ENCODE measurements at places on chromosomes 7 and 10.

DNA sequence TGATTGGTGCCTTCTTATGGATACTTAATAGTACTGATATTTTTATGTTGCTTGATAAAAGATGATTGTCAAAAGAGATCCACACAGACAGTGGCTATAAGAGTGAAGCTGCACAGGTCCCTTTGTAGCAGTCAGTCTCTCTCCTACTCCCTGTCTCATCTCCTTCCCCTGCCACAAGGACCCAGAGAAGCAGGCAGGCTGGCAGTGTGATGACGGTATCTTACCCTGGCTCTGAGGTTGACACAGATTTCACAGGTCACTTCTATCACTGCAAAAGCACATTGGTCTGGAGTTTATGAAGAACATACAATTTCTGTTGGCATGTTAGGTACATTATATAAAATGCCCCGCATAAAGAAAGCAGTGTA lies 64.4 kb upstream of the AHR start:
- peak; percentile 65 for DNase-seq

DNA sequence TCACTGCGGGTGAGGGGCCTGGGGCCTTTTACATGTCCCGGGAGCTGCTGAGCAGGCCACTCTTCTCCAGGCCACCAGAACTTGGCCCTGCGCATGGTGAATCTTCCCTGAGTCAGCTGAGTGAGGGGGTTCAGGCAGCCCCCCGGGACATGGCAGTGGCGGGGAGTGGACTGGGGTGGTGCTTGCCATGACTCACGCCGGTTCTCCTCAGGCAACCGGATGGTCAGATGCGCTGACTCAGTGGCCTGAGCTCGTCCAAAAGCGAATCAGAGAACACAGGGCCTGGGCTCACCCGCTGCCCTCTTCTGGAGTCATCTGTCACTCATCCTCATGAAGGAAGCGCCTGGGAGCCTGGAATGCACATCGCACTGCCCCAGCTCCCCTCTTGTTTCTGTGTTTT lies 33.5 kb downstream of the HTRA1 start:
- DNase-seq: no peak

GRCh38 chr7:158096582-158096981 lies 491.0 kb downstream of the PTPRN2 start:
- no peak for DNase-seq

DNA sequence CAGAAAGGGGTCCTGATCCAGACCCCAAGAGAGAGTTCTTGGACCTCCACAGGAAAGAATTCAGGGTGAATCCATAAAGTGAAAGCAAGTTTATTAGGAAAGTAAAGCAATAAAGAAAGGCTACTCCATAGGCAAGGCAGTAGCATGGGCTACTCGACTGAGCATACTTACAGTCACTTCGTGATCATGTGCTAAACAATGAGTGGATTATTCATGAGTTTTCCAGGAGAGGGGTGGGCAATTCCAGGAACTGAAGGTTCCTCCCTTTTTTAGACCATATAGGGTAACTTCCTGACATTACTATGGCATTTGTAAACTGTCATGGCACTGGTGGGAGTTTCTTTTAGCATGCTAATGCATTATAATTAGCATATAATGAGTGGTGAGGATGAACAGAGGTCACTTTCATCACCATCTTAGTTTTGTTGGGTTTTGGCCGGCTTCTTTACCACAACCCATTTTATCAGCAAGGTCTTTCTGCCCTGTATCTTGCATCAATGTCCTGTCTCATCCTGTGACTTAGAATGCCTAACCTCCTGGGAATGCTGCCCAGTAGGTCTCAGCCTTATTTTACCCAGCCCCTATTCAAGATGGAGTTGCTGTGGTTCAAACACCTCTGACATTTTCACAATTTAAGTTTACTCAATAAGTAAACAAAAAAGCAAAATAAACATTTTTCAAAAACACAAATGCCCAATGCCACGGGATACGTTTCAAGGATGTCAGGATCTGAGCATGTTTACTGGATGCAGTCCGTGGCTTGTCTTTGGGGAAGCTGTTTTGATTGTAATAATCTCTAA lies 37.0 kb downstream of the ALOX5 start:
- no peak for DNase-seq

DNA sequence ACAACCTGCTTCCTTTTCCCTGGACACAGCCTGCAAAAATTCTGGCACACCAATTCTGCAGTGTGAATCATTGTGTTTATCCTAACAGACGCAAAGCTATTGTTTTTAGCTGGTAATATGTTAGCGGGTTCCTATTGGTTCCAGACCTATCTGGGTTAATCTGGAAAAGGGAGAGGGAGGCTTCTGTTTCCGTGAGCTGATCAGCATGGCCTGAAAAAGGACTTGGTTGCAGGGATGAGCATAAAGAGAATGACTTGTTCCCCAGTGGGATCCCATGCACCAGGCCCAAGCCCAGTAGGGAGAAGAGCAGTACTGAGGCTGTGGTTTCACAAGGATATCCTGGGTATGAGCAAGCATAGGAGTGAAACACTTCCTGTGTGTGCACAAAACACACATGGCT lies 78.4 kb downstream of the PDE1C start:
- DNase-seq: no peak

- DNase-seq: no peak
Observed at GRCh38 chr10:118511711-118512110, 83.7 kb downstream of the PRLHR start.

- DNase-seq: no peak
Observed at GRCh38 chr7:146961617-146962016, 845.0 kb downstream of the CNTNAP2 start.

DNA sequence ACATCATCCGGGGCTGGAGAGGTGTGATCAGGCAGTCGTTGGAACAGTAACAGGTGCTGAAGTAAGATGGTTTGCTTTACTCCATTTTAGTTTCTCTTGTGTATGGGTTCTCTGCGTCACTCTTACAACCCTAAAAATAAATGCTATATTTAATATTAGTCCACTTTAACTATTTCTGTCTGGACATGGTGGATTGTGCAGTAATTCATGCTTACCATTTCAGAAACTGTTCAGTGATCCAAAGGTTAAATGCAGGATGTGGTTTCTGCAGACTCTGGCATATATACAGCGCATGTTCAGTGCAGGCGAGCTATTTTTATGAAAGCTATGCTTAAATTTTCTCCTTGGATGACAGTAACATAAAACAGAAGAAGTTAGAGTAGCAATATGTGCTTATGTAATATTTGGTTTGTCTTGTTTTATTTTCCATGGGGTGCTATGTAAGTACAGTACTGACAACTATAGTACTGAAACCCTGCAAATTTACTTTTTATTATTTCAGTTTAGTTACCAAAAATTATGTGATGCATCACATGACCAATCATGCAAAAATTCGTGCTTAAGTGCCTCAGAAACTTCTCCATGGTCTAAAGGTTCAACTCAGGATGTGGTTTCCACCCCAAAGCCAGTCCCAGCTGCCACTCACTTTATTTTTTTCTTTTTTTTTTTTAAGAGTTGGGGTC lies 46.6 kb upstream of the GRID1 start:
- peak; percentile 48 for DNase-seq

DNA sequence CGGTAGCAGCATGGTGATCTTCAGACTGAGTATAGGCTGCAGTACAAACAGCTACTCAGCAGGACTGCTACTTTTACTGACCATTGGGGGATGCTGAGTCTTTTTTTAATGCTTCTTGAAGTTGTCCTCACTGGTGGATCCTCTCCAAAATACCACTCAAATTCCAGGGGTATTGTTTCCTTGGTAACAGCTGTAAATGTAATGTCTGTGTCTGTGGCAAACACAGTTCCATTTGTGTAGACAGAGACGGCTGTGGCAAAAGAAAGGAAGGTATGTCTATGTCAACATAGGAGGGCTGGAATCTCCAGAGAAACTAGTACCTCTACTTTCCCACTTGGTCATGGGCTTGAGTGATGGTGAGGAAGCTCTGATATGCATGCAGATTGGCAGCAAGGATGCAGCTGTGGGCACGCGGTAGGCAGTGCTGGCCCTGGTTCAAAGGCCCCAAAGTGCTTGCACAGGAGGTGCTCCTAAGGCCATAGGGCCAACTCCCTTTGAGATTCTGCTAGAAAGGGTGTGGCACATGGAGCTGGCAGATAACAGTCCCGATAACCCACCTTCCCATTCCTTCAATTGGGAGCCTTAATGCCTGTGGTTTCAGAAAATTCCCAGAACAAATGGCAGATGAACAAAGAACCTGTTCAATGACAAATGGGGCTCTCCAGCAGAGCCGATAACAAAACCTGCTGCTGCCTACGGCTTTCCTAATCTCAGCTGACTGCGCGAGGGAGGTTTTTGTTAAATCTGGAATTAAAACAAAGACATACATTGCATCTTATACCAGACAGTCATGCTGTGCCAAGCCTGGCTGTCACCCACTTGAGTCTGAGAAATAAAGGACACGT lies 43.0 kb downstream of the PKD1L1 start:
- DNase-seq: no peak

DNA sequence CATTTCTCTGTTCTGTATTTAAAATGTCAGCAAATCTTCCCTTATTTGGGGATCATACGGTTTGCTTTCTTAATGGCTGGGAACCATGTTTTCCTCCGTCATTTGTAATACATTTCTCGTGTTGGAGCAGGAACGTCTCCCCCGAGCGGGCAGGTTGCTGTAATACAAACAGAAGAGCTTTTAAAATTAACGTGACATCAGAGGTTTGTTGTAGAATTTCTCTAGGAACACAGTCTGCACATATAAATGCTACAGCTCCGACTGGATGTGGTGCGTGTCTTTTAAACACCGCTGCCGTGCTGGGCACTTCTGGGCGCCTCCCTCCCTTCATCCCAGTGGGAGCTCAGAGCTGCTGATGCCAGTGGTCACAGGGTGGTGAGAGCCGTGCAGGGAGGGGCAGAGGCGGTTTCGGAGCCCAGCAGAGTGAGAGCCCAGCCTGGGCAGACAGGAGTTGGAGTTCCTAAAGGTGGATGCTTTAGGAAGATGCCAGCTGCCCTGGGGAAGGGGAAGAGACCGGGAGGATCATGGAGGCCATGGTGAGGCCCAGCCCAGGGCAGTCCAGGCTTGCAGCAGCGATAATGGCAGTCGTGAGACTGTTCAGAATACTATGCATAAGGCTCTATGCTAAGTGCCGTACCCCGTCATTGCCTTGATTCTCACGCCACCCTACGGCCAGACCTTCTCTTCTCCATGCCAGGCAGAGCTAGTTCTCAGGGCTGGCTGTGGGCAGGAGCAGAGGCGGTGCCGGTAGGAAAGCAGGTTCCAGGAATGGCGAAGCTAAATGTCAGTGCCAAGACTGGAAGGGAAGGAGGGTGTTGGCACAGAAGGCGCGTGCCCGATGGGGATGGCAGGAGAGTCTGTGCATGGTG lies 96.2 kb downstream of the GLRX3 start:
- DNase-seq: no peak

DNA sequence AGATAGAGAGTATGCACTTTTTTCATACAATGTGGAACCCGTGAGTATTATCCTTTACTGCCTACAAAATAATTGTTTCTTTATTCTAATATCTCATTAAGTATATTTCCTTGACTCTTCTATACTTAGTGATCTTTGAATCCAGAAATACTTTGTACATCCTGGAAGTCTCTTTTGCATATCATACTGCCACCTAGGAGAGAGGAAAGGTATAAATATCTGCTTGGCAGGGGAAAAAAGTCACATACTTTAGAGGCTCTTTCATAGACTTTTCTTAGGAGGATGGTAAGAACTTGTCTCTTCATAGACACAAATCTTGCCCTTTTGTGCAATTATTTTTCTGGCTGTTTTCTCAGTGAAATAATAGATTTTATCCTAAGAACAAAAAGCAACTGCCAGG lies 436.0 kb downstream of the PAXIP1 start:
- no peak for DNase-seq

DNA sequence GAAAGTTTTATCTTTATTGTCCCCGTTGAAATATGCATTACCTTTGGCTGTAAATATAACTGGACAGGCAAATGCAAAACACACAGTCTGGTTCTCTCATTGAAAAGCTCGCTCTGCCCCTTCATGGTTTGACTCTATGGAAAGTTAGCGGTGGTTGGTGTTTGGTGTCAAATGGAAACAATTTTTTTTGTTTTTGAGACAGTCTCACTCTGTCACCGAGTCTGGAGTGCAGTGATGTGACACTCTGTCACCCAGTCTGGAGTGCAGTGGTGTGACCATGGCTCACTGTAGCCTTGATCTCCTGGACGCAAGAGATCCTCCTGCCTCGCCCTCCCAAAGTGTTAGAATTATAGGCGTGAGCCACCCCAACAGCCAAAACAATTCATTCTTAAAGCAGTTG lies 149.7 kb downstream of the LRRC4 start:
- DNase-seq: no peak

DNA sequence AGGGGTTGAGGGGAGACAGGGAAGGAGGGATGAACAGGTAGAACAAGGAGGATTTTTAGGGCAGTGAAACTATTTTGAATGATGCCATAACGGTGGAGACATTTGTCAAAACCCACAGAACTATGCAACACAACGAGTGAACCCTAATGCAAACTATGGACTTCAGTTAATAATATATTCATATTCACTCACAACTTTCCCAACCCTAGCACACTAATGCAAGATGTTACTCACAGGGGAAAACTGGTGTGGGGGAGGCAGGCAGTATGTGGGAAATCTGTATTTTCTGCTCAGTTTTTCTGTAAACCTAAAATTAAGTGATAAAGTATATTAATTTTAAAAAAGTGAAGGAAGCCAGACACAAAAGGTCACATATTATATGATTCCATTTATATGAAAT lies 17.3 kb downstream of the GNA12 start:
- no peak for DNase-seq

DNA sequence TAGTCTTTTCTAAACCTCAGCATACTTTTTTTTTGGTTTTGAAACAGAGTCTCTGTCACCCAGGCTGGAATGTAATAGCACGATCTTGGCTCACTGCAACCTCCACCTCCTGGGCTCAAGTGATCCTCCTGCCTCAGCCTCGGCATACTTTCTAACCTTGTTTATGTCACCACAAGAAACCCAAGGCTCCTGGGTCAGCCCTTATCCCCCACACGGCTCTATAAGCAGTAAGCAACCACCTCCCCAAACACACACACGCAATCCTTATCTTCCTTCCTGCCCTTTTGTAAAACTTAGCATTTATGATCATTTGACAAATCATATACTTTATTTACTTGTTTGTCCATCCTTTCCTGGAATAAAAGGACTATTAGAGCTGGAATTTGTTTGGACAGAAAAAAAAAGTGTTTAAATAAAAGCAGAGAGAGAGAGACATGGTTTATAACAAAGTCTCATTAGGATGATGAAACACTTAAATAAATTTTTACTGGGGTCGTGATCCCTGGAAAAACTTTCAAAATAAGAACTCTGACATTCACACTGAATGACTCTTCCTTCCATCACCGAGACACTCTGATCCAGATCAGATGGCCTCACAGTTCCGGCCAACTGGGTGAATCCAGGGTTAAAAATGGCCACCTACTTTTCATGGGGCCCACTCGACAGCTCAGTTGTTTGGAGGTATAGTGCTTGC lies 72.7 kb upstream of the PIK3CG start:
- no peak for DNase-seq

- no peak for DNase-seq
Observed at GRCh38 chr7:51633006-51633405, 316.4 kb upstream of the COBL start.

GRCh38 chr7:14676896-14677295 lies 225.7 kb downstream of the DGKB start:
- no peak for DNase-seq

- no peak for DNase-seq
Observed at GRCh38 chr7:34165927-34166550, 260.7 kb downstream of the BMPER start.

GRCh38 chr10:78639629-78640028 lies 429.1 kb upstream of the ZMIZ1 start:
- no peak for DNase-seq
